ENCODE measurements at places on chromosomes 5 and 9.
A peak's percentile ranks its signal among the peaks of the same experiment; 100 is the strongest.

DNA sequence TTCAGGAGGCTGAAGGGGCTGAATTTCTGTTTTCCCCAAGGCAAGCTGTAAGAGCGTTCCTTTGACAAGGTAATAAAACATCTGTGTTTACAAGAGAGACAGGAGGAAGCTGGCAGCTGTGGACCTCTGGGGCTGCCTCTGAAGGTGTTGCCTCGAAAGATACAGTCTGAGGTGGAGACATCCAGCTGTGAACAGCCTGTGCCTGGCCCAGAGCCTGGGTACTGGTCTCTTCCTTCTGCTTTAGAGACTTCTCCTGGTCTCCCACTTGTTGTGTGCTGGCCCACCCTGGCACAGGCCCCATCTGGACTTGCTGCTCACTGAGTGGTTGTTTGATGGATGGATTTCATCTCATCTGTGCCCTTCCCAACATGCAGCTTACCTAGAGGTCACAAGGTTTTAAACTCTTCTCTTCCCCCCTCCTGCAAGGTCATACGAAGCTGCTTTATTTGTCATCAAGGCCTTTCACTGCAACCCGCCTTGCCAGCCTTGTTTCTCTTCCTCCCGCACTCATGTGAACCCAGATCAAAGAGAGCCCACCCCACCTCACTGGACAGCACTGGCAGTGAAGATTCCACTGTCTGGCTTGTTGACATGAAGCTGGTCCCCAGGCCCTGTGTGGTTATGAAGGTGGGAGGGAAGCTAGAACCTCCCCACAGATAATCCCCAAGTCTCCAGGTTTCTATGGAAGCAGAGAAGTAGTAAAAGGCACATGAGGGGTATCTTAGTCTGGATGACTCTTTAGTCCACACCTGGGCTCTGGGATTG, 35.0 kb upstream of the ALDH1B1 start:
- DNase-seq: no peak

DNA sequence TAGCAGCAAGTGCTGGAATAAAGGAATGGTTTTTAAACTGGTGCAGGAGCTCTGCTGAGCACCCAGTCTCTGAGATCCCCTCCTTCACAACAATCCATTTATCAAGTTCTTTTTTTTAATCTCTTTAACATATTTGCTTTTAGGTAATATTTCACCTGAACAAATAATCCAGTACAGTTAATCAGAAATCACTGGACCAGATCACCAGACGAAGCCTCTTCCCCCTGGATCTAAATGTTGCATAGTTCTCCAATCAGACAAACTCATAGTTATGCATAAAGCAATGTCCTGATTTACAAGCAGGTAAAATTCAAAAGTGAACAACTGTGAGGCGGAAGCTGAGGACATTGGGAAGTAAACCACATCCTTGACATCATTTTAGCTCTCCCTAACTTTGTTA, 657.7 kb upstream of the RORB start:
- no peak for DNase-seq

- DNase-seq: no peak
Measured at GRCh38 chr9:36746415-36746814, 173.7 kb downstream of the MELK start.

DNA sequence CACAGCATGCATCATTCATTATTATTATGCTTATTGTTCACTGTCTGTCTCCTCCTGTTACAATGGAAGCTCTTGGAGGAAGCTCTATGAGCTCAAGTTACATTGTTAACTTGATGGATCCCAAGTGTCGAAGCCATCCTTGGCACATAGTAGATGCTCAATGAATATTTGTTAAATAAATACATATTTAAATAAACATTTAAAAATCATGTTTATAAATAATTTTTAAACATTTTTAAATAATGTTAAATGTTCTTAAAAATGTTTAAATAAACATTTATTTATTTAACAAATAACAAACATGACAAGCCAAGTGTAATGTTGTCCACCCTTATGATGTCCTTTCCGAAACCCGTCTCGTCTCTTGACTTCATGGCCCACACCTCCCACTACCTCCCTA, 69.5 kb downstream of the USP20 start:
- no peak for DNase-seq

DNA sequence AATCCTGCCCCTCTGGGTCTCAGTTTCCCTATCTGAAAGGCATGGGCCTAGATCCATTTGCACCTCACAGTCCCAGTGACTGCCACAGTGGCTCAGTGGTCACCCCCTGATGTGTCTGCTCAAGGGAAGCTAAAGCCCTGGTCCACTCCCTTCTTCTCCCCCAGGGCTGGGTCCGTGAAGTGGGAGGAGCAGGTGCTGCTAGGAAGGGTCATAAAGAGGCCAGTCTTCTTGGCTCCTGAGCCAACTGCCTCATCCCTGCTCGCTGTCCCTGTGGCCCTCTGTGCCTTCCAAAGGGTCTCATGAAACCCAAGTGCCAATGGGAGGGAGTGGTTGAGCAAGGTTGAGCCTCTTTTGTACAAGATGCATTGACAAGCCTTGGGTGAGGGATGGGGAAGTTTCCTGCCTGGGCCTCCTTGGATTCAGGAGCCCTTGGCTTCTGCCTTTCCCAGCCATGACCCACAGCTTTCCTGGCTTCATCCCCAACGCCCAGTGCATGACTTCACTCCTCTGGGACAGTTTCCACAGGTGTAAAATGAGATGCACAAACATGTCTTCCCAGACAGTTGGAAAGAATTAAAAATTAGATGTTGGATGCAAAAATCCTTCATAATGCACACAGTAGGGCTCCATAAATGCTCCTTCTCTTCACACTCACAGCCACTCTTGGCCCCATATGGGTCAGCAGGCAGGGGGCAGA, 1.6 kb upstream of the SLC6A7 start:
- DNase-seq: no peak

DNA sequence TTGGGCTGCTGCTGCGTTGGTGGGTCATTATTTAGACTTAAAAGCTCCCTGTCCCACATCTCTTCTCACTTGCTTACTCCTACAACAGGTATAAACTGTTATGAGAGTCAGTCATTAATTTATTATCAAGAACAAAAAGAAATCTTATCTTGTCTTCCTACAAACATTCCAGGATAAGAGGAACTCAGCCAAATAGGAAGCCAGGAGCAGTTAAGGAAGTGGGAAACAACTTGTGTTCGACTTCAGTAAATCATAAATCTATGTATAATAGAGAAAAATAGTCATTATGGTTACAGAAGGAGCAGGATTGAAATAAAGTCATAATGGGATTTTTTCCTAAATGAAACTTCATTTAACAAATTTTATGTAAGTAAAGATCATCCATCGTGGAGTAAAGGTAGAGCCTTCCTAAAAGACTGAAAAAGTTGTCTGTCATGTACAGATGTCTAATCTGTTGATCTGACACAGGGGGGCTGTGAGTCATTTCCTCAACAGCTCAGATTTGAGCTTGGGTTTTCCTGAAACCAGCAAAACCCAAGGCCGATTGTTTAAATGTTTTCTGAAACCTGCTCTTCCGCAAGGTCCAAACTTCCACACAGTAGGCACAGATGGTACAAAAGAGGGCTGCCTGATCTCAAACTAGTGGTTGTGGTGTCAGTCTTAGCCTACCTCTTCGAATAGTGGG, 25.3 kb upstream of the LRRTM2 start:
- DNase-seq: no peak

DNA sequence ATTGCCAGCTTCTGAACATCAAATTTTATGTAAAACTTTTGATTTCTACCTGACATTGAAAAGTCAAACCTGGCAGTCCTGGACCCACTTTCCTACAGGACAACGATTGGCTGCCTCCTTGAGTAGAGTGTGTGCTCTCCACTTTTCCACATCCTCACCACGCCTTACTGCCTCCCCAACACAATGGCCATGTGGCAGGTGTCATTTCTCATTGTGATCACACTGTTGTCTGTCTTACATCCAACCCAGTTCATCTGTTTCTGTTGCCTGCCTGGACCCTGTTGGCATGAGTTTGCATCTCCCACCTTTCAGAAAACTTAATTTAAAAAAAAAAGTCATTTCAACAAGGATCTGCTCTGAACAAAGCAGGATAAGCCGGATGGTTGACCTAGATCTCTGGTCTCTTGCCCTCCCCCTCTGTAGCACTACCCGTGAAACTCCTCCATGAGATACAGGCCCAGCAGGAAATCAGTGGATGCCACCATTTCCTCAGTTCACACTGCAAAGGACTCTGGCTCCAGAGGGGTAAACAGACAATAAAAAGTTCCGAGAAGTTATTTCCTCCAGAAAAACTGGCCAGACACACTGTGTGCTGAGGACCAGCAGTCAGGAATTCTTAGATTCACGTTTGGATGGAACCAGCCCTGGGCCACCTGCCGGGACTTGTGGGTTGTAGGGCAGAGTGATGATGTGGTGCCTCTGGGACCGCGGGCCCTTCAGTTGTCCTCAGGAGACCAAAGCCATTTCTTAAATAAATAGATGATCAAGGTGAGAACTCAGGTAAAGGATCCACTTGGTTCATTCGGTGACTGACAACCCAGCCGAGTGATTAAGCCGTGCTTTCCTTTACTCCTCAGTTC, 48.6 kb downstream of the AMBP start:
- no peak for DNase-seq

DNA sequence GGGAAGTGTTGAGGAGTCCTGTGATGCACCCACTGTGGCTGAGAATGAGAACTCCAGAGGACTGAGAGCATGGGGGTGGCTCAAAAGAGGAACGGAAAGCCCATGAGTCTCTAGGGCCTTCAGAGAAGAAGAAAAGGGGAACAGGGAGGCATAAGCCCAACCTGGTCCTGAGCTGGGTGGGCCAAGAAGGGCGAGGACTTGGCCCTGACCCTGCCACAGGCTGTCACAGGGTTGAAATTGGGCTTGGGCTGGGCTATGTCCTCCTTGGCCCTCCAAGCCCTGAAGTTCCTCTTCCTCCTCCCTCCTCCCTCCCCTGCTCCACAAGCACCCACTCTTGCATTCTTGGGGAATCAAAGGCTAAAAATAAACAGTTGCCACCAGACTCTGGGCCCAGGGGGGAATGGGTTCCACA, 49.3 kb upstream of the PPARGC1B start:
- peak; percentile 27 for DNase-seq

DNA sequence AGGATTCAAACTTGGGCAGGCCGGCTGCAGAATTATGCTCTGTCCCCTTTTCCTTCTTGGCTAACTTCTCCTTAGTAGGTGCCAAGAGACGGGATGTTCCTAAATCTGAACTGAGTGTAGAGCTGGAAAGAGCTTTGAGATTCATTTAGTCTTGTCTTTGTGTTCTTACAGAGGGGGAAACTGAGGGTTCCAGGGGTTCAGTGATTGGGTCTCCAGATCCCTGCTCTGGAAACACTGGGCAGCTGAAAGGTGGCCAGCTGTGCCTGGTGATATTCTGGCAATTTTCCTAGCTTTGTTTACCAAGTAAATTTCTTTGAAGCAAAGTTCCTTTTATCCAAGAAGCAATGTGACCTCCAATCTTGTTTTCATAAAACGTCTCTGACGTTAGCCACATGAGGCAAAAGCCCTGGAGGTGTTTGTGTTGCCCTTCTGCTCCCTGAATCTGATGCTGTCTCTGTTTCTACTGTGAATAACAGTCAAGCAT, 288.7 kb downstream of the ZSWIM6 start:
- peak; percentile 79 for DNase-seq

DNA sequence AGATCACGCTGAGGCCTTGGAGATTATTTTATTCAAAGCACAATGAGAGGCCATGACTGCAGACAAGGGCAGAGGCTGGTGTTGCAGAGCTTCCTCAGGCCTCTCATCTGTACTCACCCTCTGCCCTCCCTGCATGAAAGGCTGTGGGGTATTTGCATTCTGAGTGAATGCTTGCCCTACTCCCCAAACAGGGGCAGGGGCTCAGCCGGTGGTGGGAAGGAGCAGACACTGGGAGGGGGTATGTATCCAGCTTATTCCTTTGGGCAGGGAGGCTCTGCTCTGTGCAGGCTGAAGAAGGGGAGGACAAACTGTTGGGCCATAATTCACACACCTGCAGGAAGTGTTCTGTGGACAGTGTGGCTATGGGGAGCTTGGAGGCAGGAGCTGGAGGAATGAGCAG, 148.4 kb upstream of the PANK3 start:
- DNase-seq: no peak

- no peak for DNase-seq
Measured at GRCh38 chr5:64384765-64385164, 121.0 kb upstream of the RGS7BP start.

DNA sequence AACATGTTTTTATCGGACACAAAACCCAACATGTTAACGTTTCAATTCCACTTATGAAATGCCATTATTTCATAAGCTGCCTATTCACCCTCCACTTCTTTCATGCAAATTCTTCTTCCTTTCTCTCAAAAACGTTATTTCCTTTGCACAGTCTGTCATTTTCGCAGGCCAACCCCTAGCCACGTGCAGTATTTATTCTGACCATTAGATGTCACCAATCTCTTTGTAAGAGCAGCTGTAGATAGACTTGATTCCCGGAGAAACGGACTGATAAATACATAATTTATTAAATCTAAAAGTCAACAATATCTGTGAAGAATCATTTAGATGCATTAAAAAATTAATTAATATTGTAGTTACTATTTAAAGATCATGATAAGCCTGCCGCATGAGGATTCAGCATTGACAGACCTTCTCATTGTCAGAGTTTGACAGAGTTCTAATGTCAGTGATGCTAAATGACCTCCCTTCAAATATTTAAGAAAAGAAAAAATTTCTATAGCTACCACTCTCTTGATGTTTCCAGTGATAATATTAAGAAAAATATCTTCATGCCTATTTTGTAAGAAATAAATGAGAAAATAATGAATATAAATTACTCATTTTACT, 933.6 kb downstream of the CDH12 start:
- peak; percentile 67 for DNase-seq

DNA sequence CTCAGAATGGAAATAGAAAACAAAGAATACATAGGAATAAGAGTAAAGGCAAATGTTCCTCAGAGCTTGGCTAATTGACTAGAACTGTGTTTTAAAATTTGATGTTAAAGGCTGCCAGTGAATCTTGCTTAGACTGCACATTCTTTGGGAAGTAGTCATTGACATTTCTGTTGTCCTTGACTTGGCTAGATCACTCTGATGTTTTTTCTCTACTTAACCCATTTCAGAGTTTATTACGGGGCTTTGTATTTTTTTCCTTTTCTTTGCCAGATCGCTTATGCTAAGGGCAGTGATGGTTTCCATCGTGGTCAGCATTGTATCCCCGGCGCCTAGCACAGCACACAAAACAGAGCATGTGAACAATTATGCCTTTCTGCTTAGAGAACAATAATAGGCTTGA, 1126.7 kb upstream of the CDH9 start:
- DNase-seq: no peak

DNA sequence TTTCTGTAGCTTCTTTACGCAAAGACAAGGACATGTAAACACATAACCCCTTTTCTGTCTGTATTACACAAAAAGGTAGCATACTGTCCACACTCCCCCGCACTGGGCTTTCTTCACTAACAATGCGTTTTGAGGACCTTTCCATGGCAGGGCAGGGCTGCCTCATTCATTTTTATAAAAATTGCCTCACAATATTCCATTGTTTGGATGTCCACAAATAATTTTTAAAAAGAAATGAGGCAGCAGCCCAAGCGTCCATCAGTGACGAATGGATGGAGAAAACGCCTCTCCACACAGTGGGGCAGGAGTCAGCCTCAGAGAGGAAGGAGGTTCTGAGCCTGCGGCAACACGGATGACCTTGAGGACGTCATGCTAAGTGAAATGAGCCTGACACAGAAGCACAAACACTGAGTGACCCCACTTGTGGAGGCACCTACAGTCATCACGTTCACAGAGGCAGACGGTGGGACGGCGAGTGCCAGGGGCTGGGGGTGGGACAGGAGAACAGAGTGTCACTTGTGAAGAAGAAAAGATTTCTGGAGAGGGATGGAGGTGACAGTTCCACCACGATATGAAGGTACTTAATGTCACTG, 67.8 kb downstream of the RASGEF1C start:
- no peak for DNase-seq

- DNase-seq: no peak
Measured at GRCh38 chr5:151469386-151469785, 22.0 kb downstream of the SLC36A1 start.
